ENCODE measurements at places on chromosomes 5 and 9. TPM values are rescaled to one million over a fixed set of nuclear protein-coding genes. Genes with fewer than 3 reads are reported as not detected.

Gene NNT
- total RNA-seq: 99.9 TPM

Gene HMMR
- total RNA-seq: 118 TPM

Gene F12
- total RNA-seq: 5.9 TPM

Gene NDUFA8
- 53.3 TPM for total RNA-seq

DNA sequence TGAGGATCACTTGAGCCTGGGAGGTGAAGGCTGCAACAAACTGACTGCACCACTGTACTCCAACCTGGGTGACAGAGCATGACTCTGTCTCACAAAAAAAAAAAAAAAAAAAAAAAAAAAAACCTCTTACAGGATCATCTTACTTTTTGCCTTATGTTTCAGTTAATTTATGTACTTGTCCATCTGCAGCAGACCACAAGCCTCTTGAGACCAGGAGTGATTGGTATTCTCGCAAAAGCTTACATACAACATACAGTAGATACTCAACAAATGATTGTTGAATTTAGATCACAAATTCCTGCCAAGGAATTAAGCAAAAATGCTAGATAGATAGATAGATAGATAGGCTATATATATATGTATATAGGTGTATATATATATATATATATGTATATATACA is 12.4 kb downstream of the CEMIP2 start:
- DNase-seq: no peak

GRCh38 chr9:128706045-128706444 is 3.7 kb downstream of the PKN3 start:
- DNase-seq: no peak

DNA sequence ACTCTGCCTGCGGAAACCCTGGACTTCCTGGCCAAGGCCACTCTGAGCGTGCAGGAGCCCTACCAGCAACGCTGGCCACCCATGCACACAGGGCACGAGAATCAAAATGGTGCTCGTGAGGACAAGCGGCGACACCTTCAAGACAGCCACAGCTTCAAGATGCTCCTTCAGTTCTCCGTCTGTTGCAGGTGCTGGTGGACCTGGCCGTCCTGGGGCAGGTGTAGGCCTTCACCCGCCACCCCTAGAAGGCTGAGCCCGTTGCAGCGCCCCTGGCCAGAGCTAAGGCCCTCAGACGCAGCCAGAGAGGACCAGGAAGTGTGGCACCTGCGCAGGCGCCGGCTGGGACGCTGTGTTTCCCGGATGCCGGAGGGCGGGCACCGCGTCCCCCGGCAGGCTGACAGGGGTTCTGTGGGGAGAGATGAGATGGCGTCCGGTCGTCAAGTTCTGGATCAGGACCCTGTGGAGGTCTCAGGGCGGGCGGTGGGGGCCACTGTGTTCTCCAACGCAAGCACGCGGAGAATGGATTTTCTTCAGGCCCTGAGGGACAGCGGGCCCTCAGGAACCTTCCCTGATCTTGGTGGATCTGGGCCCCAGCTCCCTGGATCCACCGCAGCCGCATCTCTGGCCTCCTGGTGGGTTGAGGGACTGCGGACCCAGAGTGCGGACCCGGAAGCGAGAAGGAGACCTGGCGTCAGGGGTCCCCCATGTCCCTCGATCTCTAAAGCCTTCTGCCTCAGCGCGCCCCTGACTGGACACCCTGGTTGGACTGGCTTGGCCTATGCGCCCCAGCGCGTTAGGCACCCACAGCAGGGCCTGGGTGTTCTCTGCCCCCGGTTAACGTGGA is 1770.8 kb upstream of the CDH9 start:
- DNase-seq: no peak

DNA sequence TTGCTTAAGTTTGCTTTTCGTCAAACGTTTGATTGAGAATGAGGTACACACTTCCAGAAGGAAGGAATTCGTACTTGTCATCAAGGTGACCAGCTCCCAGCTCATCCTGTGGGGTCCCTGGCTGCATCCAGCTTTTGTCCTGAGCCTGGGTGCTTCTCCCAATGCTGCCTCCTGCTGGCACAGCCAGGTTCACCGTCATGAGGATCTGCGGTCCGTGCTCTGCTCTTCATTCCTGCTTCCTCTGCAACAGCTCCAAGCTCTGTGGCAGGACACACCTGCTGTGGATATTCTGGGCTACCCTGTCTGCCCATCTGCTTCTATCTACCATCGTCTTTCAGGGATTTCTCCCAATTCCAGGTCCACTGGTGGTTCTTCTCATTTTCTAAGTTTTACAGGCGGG is 13.3 kb upstream of the UBE2QL1 start:
- DNase-seq: peak; percentile 35

- no peak for DNase-seq
Measured at GRCh38 chr5:144429905-144430304, 259.2 kb downstream of the KCTD16 start.

DNA sequence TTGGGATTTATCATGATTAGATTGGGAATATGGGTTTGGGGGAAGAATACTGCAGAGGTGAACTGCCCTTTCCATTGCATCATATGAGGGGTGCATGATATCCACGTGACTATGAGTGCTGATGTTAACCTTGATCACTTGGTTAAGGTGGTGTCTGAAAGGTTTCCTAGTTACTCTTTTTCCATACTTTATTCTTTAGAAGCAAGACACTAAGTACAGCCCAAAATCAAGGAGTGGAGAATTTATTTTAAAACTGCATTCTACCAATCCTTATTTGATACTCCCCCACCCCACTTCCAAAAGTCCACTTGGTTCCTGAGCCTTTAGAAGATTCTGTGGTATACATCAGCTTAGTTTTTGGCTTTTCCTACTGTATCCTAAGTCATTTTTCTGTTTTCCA is 20.3 kb upstream of the STOM start:
- no peak for DNase-seq

GRCh38 chr9:122355336-122355875 is 15.4 kb upstream of the PTGS1 start:
- DNase-seq: no peak
